ENCODE measurements at places on chromosomes 2 and 18.

DNA sequence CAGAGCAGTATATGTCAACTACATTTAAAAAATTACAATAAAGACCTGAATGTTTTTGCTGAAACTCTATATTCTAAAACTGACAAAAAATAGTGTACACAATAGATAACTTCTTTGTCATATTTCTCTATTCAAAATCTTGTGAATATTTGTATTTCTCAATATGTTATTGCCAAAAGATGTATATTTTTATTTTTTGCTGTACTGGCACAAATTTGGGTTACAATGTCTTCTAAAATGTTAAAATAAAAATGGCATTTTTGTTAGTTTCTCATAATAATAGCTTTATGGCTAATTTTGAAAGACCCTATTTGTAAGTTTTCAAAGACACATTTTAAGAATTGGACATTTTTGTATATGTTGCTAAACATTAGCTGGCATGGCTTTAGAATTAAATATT, 630 bp upstream of the ARHGEF33 start:
- no peak for DNase-seq

DNA sequence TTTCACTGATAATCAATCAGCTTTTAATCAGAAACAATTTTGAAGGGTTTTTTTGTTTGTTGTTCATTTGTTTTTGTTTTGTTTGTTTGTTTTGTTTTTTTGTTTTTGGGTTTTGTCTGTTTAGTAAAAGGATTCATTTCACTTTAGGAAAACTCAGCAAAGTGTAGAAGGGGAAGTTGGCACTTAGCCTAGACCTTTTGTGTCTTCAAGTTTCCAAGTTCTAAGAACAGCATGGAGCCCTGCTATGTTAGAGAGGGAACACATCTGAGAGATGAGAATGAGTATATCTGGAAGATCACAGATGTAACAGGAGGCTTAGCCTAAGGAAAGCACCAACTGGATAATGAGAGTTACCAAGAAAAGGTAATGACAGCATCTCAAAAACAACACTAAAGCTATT, 501.5 kb downstream of the ERBB4 start:
- no peak for DNase-seq

DNA sequence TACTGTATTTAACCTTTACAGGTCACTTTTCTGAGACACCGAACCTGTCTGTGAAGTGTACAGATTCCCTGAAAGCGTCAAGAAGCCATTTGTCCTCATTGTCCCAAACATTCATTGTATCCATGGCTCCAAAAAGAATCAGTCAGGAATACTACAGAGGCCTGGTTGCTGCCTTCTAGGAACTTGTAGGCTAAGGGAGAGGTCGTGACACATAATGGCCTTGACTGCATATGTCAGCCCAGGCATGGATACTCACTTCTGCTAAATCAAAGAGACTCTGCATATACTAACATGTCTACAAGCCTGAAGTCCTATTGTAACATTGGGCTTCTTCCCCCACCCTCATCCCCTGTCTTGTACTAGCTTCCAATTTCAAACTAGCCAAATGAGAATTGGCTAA, 40.2 kb downstream of the ONECUT2 start:
- no peak for DNase-seq

- DNase-seq = no peak
Measured at GRCh38 chr2:143730953-143731260, 601.7 kb downstream of the ARHGAP15 start.

All from cerebellar nuclear complex (tissue), 1 donor.